Suppressor macrophage (primary cell): ENCODE measurements at places on chromosomes 5 and 9.

DNA sequence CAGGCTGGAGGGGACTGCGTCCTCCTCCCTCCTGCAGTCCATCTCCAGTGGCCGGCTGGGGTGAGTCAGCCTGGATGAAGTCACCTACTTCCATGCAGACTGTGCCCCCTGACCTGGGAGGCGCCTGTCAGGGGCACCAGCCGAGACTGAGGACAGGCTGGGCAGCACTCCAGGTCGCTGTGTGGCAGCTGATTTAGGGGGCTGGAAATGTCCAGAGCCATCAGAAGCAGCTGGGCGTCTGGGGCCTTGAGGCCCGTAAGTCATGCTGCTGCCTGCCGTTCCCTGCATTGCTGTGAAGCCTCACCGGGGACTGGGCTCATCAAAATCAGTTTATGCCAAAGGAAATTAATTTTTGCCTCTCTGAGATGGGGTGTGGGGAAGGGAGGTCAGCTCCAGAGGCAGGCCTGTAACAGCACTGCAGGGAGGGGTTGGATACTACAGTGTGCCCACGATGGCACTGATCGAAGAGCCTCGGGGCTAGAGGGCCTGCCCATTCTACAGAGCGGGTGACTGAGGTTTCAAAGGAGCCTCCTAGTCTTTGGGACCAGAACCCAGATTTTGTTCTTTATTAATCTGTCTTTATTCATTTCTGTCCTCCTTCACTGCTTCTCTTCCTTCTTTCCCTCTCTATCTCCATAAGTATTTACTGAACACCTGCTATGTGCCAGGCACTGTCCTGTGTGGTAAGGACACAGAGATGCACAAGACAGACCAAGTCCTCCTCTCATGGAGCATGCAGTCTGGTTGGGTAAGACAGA is 70.4 kb upstream of the PSD2 start:
- DNase-seq: no peak

GRCh38 chr5:54311176-54311677 is 854 bp upstream of the ARL15 start:
- peak; percentile 33 for DNase-seq

DNA sequence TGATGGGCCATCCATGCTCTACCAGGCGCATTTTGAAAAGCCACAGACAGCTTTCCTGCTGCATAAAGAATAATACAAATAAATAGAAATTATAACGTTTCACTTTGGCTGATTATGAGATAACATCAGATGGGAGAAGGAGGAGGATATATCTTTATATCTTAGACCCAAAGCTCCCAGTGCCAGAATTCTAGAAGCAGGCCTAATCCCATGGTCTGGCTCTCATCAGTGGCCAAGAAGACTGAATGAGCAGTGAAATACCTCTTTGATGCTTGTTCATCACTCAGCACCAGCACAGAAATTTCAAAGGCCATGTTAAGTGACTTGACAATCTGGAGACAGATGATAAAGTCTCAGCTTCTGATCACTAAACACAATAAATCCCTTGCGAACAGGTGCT is 107.6 kb downstream of the PPP2R2B start:
- no peak for DNase-seq

GRCh38 chr9:92774274-92774673 is 9.6 kb upstream of the BICD2 start:
- no peak for DNase-seq

GRCh38 chr9:108884701-108885100 is 22.6 kb downstream of the ACTL7A start:
- no peak for DNase-seq

- no peak for DNase-seq
These were observed 102.1 kb upstream of the SLC12A2 start for GRCh38 chr5:127981498-127981897.

GRCh38 chr9:7169717-7170389 is 412.1 kb downstream of the KDM4C start:
- no peak for DNase-seq

GRCh38 chr5:141747152-141748141 is 65.4 kb upstream of the ARAP3 start:
- DNase-seq: no peak

- no peak for DNase-seq
These were observed 21.9 kb upstream of the TGFBR1 start for GRCh38 chr9:99083051-99083450.

GRCh38 chr5:133709209-133709725 is 96.9 kb upstream of the FSTL4 start:
- no peak for DNase-seq

GRCh38 chr5:132181011-132181629 is 46.5 kb downstream of the P4HA2 start:
- DNase-seq: no peak

GRCh38 chr5:11289733-11290132 is 528.7 kb upstream of the DAP start:
- DNase-seq: no peak

GRCh38 chr5:127940854-127941253 is 142.7 kb upstream of the SLC12A2 start:
- DNase-seq: no peak

GRCh38 chr5:128671943-128672342 is 133.9 kb upstream of the FBN2 start:
- DNase-seq: no peak

DNA sequence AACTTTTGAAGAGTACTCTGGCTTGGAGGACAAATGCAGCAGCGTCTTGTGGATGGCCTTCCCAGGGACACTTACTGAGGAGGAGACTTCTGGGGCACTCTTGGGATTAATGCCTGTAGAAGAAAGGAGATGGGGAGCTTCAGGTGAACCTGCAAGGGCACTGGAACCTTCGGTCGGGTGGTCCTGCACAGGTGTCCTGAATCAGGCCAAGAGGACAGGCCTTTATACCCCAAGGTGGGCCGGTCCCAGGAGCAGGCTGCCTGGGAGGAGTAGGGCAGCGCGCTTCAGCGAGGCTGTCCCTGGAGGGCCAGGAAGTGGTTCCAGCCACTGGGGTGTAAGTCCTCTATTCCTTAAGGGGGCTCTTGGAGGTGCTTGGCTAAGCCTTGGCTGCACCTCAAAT is 27.9 kb downstream of the GADD45G start:
- no peak for DNase-seq

DNA sequence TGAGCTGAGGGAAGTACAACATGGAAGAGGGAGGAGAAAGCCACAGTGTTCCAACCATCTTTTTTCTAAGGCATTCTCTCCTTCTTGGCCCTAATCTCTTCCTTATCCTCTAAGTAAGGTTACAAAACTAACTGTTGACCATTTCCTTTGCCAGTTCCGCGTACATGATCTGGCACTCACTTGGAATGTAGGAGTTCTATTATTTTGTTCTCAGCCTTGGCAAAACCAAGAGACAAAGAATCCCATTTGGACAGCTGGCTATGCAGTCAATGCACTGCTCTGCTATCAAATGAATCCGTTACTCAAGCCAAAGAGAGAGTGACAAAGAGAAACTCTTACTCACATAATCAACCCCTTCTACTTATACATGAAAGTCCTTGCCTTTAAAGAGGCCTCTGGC is 410.3 kb downstream of the DTWD2 start:
- no peak for DNase-seq

DNA sequence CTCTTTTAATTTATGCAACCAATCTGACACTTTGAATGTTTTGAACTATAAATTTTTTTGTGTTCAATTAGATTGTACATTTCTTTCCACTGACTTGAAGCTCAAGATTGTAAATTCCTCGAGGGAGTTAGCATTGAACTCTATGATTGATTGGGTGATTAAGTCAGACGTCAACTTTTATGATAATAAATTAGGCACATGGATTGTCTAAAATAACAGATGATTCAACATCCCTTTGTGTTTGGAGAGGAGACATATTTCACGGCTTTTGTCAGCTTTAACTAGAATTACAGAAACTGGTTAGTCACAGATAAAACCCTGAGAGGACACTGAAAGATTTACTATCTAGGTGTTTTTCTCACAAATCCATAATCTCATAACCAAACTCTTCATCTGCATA is 32.7 kb upstream of the TXNDC8 start:
- DNase-seq: no peak

GRCh38 chr5:168974082-168974481 is 326.9 kb downstream of the SLIT3 start:
- DNase-seq: no peak

GRCh38 chr5:73940026-73940425 is 314.0 kb downstream of the ARHGEF28 start:
- DNase-seq: no peak

- DNase-seq: no peak
These were observed 27.4 kb upstream of the TMC1 start for GRCh38 chr9:72494051-72494450.

GRCh38 chr9:129676975-129677374 is 11.5 kb downstream of the PRRX2 start:
- DNase-seq: no peak

GRCh38 chr9:132516911-132517310 is 65.5 kb upstream of the BARHL1 start:
- DNase-seq: no peak

DNA sequence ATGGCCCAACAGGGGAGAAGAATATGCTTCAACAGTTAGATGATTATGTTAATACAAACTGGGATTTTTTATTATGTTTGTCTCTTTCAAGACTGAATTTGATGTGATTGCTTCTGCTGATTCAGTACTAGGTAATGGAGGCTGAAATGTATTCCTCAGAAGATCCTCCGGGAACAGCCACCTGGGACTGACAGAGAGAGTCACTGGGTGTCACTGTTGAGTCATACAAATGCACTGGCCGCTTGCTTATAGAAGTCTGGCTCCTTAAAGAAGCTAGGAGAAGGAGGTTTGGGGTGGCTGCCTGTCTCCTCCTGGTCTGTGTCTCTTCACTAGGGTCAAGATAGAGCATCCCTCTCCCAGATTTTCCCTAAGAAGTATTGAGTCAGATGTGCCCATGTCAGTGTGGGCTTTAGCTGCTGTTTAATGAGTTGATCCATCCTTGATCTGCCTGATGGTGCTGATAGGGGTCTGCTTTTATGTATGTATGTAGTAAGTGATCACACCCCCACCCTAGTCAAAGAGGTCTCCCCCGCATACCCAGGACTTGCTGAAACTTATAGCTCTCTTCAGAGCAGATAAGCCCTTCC is 773.4 kb downstream of the BRINP1 start:
- DNase-seq: no peak

DNA sequence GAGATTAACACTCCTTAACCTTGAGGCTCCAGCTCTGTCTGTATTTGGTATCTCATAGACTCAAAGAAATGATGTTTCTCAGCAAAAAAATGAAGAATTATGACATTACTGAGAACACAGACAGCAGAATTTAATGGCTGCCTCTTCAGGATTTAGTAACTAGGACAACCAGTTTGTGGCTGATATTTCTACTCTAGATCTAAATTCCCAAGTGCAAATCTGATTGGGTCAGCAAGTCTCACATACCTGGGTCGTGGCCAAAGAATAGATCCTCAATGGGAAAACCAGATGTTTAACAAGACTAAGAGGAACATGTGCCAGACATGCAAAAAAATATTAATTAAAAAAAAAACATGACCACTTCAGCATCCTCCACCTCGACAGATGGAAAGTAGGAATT is 608.9 kb downstream of the DTWD2 start:
- no peak for DNase-seq

- no peak for DNase-seq
These were observed 181.9 kb downstream of the ESM1 start for GRCh38 chr5:54803471-54804011.

DNA sequence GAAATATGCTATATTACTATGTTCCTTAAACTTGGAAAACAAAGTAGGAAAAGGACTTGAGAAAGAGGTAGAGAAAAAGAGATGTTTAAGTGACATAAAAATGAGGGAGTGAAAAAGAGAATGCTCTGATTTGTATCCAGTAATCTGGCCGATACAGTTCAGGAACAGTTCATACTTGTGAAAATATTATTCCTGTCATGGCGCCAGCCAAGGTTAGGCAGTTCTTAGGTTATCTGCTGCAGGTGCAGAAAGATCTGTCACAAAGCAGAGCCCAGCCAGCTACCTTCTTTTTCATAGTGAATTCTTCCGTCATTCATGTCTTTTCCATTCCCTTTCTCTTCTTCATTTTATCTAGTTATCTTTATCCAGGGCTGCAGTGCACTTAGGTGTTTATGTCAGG is 256.3 kb downstream of the ADAMTSL1 start:
- no peak for DNase-seq

DNA sequence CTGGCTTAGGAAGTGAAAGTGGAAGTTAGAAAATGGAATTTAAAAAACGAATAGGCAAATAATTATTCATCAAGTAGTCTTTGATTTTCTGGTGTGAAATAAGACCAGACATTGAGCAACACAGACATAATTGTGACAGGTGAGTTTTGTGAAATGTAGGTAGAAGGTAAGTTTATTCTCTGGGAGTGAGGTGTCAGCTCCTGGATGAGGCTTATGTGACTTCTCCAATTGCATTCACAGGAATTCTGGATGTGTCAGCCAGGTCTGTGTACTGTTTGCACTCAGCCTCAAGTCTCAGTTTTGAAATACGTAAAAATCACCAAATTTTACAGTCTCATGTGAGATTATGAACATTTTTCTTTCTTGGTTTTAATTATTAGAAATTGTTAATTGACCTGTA is 537.6 kb downstream of the CETN3 start:
- DNase-seq: no peak

DNA sequence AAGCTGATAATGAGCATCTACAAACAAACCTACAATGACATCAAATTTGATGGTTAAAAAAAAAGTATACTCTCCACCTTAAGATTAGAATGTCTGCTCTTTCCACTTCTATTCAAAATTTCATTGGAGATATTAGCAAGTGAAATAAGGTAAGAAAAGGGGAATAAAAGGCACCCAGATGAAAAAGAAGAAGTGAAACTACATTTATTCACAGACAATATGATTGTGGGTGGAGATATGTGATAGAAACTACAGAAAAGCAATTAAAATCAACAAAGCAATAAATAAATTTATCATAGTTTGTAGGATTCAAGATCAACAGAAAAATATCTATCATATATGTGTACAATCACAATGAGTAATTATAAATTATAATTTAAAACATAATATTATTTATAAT is 395.1 kb upstream of the CCNH start:
- DNase-seq: no peak

DNA sequence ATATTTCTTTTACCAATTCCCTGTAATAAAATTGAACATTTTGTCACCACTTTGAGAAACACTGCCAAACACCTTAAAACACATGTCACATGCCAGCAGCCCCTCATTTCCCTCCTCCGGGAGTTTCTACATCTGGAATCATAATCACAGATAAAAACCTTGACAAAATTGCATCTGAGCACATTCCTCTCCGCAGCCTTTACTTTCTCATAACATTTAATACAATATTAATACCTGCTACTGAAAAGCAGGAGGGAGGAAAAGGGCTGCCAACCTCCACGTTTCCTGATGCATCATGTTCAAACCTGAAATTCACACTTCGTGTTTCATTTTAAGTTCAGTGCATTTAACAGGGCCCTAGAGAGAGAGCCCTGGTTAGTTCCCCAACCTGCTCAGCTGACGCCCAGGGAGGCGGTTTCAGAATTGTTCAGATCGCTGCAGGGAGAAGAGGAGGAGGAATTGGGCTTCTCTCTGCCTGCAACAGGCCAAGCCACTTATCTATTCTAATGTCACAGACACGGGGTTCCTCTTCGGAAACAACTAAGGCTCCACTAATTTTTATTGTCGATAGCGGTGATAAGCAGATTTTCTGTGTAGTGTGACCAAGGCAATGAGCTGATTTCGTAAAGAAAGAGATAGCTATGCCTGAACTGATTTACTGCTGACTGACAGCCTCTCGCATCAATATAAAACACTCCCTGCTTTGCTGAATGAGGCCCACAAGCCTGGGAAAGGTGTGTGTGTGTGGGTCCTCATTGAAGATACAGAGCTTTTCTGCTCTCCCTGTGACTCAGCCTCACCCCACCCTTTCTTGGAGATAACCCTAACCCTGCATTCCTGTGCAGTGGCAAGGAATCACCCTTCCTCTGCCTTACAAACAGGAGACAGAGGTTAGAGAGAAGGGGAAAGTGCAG is 4.9 kb upstream of the LHX2 start:
- peak; percentile 80 for DNase-seq
